ENCODE measurements at places on chromosomes 11 and 22.

DNA sequence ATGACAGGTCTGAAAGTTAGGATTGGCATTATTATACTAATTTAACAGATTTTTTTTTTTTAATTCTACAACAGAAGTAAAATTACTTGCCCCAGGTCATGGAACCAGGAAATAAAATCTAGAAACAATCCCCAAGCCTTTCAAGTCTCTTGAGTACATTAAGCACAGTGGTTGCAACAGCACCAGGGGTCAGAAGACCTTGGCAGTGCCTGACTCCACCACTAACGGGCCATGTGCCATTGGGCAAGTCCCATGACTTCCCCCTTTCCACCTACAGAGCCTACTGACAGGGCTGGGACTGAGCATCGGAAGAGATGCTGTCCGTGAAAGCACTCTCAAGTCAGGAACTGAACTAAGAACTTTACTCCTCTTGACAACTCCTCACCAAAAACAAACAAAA, 98.6 kb upstream of the AKIP1 start:
- DNase-seq = no peak

- DNase-seq = no peak
Measured at GRCh38 chr11:131681920-131682319, 311.5 kb downstream of the NTM start.

- DNase-seq = no peak
Measured at GRCh38 chr11:86372586-86372985, 2.1 kb upstream of the CCDC81 start.

- DNase-seq = no peak
Measured at GRCh38 chr11:122248131-122248530, 132.1 kb upstream of the BLID start.

DNA sequence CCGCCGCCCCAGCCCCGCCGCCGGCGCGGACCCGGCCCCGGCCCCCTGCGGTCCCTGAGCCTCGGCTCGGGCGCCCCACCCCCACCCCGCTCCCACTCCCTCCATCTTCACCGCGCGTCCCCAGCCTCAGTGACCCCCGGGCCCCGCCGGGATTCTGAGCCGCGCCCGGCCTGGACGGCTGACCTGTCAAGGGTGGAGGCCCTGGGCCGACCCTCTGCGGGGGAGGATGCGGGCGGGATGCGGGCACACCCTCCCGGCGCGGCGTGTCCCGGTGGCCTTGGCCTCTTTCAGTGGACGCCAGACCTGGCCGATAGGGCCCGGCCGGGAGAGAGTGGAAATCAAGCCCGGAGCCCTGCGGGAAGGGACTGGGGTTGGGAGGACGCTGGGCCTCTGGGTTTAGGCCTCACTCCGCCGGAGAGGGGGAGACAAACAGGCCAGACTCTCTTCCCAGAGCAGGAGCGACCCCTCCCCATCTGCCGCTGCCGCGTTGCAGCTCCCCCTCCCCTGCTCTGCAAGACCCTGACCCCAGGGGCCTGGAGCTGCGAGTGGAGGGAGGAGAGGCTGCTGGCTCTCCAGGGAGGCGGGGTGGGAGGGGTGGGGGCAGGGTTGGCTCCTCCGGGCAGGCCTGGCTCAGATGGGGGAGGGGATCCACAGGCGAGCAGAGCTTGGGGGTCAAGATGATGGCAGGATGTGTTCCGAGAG, 525 bp downstream of the MAPK8IP2 start:
- no peak for DNase-seq
